Pulmonary artery endothelial cell (primary cell): ENCODE measurements at places on chromosomes 5 and 9. TPM values are rescaled to one million over a fixed set of nuclear protein-coding genes. Genes with fewer than 3 reads are reported as not detected.

CER1 gene
- total RNA-seq: not detected in 2 replicates

AGXT2 gene
- total RNA-seq: not detected in 2 replicates

DNA sequence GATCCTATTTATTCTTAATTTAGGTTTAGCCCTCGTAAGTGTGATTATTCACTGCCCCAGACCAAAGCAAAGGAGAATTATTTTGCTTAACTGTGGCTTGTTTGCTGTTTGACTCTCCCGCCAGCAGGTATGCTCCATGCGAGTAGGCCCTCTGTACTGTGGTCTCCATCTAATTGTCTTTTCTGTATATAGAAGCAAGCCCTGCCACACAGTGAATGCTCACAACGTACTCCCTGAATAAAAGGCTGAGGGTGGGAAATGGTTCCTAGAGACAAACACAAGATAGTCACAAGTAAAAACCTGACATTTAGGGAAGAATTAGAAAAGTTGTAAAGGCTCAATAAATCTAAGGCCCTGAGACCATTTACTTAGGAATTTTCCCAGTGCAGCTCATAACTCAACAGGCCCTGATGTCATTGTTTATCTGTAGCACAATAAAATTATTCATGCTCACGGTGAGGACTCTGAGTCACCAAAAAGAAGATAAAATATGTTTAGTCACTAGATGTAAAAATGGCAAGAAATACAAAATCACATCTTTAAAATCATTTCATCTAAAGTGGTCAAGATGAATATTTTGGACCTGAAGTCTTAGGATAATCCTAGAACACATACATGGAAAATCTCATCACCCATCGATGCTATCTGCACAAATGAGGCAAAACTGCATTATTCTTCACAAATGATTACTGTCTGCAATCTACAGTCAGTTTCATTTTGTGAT is 473.2 kb downstream of the ENC1 start:
- peak; percentile 57 for DNase-seq

SPAG8 gene
- total RNA-seq: 0.20 and 0.25 TPM in 2 replicates

- DNase-seq: no peak
These were observed 176.6 kb downstream of the GNA14 start for GRCh38 chr9:77471572-77471971.

DNA sequence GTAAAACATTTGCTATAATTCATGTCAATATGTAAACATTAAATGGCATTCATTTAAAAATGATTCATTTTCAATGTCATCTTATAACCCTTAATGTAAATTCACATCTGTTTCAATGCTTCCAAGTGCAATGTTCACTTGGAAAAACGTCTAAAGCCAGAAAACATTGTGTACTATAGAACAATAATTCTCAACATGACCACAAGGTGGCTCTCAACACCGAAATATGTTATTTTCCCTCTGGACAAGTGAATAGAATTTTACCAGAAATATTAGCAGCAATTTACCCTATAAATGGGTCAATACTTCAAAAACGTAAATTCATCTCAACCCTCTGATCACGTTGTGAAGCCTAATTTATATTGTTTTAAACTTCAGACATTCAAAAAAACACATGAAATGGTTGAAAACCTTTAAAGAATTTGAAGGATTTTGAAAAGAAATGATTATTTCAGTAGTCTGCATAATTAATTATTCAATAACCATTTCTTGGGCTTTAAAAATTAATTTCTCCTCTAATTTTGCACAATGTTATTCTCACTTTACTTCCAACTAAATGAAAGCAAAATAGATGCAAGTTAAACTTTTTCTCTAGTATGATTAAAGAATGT is 11.0 kb downstream of the CDH10 start:
- no peak for DNase-seq

- no peak for DNase-seq
These were observed 607 bp downstream of the BARX1 start for GRCh38 chr9:93954434-93955061.

GRCh38 chr9:127463911-127464310 is 12.6 kb downstream of the LRSAM1 start:
- no peak for DNase-seq

ADAM19 gene
- 8.9 and 33.2 TPM in 2 replicates for total RNA-seq

HDHD3 gene
- total RNA-seq: 5.7 and 6.1 TPM in 2 replicates

SOX30 gene
- not detected in 2 replicates for total RNA-seq

NFIB gene
- total RNA-seq: 82.7 and 85.5 TPM in 2 replicates

DNA sequence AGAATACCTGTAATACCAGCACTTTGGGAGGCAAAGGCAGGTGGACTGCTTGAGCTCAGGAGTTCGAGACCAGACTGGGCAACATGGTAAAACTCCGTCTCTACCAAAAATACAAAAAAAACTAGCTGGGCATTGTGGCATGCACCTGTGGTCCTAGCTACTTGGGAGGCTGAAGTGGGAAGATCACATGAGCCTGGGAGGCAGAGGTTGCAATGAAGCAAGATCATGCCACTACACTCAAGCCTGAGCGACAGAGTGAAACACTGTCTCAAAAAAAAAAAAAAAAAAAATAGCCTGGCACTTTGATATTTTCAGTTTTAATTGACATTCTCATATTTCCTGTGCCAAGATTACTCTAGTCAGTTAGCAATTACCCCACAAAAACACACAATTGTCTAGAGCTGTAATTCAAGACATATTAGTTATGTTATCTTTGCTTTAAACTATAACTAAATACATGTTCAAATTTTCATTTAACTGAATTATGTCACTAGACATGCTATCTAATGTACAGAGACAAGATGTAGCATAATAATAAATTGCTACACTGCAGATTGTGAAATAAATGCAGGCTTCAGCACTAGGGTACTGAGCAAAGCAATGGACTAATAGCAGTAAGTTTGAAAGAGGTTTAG is 378.2 kb upstream of the GRAMD2B start:
- no peak for DNase-seq

- no peak for DNase-seq
These were observed 2.2 kb upstream of the ALDOB start for GRCh38 chr9:101437806-101438232.

DNA sequence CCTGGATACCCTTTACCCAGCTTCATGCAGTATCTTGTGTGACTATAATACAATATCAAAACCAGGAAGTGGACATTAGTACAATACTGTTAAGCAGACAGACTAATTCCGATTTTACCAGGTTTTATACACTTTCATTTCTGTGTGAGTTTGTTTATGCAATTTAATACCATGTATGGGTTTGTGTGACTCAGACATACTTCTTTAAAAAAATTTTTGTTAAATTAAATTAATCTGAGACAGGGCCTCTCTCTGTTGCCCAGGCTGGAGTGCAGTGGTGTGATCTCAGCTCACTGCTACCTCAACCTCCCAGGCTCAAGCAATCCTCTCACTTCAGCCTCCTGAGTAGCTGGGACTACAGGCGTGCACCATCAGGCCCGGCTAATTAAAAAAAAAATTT is 156.8 kb downstream of the GAPVD1 start:
- DNase-seq: no peak

DNA sequence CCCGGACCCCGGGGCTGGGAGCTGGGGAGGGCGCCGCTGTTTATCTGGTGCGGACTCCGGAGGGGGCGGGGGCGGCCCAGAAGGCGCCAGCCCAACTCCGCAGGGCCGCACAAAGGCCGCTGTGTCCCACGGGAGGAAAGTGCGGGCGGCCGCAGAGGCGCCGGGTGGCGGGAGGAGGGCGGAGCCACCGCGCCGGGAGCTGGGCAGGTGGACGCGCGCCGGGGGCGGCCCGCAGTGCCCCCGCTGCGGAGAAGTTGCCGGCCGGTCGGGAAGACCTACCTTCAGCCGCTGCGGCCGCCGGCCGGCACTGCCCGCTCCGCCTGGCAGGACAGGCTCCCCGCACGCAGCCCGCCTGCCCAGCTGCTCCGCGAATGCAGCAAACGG is 43.6 kb downstream of the NACC2 start:
- no peak for DNase-seq

DNA sequence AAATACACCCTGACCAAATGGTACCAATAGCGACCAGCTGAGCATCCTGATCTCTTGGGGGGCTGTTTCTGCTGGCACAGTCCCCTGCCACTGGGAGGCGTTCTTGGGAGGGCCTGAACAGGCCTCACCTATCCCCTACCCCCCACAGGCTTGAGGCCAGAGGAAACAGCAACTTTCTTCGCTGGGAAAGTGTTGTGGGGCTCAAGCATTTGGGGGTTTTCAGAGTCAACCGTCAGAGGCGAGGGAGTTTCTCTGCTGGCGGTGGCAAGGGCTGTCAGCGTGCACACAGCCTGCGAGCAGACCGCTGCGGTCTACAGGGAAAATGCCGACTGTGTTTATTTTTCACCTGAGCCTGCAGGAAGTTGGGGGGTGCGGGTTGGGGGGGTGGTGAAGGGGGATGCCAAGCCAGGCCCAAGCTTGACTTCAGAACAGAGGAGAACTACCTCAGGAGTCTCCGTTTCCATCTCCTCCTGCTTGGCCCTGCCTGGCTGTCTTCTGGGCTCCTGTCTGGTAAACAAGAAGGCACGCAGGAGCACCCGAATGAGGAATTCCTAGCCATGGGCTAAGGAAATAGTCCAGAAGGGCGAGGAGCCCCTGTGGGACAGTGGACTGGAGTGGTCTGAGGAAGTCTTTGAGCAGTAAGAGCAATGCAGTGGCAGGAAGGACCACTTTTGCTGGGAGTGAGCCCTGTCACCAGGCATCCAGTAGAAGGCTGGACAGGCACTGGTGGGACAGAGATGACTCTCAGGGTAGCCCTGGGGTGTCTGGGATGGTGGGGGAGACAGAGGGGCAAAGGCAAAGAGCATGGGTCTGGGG is 18.1 kb downstream of the TCF7 start:
- no peak for DNase-seq

GRCh38 chr5:138663009-138663408 is 87.8 kb upstream of the HSPA9 start:
- DNase-seq: no peak

GRCh38 chr5:423233-423565 is 19.8 kb upstream of the EXOC3 start:
- no peak for DNase-seq

DNA sequence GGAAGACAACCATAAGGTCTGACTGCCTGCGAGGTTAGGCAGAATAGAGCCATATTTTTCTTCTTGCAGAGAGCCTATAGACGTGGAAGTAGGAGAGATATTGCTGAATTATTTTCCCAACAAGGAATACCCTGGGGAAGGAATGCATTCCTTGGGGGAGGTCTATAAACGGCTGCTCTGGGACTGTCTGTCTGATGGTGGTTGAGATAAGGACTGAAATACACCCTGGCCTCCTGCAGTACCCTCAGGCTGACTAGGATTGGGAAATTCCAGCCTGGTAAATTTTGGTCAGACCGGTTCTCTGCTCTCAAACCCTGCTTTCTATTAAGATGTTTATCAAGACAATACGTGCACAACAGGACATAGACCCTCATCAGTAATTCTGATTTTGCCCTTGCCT is 617.5 kb upstream of the GRIN3A start:
- DNase-seq: no peak

DNA sequence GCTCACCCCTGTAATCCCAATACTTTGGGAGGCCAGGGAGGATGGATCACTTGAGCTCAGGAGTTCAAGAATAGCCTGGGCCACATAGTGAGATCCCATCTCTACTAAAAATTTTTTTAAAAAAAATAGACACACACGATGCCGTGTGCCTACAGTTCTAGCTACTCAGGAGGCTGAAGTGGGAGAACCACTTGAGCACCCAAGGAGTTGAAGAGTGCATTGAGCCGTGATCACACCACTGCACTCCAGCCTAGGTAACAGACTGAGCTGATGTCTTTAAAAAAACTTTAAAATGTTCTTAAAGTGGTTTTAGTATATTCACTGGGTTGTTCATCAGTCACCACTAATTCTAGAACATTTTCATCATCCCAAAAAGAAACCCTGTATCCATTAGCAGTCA is 51.9 kb upstream of the RNF38 start:
- DNase-seq: no peak

- DNase-seq: no peak
These were observed 62.8 kb upstream of the SUB1 start for GRCh38 chr5:32522429-32523143.

DNA sequence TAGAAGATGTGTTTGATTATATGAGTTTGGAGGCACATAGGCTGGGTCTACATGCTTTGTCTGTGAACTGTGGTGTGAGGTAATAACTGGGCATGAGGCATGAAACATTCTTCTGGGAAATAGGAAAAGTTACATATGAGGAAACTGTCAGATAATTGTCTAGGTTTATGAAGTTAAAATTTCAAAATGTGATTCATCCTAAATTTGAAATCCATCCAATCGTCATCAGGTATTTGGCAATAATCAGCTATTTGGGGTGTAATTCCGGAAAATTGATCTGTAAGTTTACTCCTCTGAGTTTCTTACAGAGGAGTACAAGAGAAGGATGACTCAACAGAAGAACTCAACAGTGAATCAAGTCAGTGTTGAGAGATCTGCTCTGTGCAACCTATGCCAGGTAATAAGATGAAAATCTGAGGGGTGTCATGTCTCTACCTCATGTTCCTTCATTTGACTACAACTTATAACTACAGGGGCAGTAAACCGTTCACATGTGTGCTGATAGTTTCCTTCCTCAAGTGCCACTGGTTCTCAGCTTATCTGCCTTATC is 1171.6 kb upstream of the CDH18 start:
- no peak for DNase-seq

GRCh38 chr9:18488886-18489285 is 14.9 kb downstream of the ADAMTSL1 start:
- no peak for DNase-seq

GRCh38 chr9:33623658-33624586 is 99.9 kb downstream of the ANKRD18B start:
- DNase-seq: peak; percentile 13

HSPB3 gene
- not detected in 2 replicates for total RNA-seq

GRCh38 chr5:91272858-91273257 is 110.3 kb downstream of the ARRDC3 start:
- no peak for DNase-seq

LMBRD2 gene
- total RNA-seq: 5.1 and 13.8 TPM in 2 replicates

PCDHGA2 gene
- 0.79 and 0.92 TPM in 2 replicates for total RNA-seq

- DNase-seq: no peak
These were observed 155.0 kb upstream of the PANK3 start for GRCh38 chr5:168734119-168734518.

DNA sequence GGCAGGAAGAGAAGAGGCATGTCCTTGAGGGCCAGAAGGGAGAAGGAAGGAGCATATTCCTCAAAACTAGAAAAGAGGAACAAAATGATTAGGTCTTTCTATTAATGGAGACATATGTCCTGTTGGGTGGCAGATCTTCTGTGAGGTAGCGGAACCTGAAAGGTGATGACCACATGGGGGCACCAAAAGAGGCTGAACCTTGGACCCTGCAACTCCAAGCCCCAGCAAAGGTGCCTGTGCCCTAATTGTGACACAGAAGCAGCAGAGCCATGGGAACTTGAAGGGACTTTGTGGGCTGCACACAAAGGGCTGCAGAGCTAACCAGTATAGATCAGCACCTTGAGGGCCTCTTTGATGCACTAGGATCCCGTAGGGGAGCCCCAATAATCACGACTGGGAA is 158.0 kb downstream of the BAAT start:
- DNase-seq: no peak

- no peak for DNase-seq
These were observed 207.5 kb upstream of the OTULINL start for GRCh38 chr5:14374100-14374499.

- no peak for DNase-seq
These were observed 250.8 kb upstream of the IRX2 start for GRCh38 chr5:3002230-3002629.

GRCh38 chr9:108478431-108479332 is 377.1 kb downstream of the ACTL7B start:
- DNase-seq: peak; percentile 22

CDC23 gene
- total RNA-seq: 32.9 and 41.1 TPM in 2 replicates
